HS-5 (cell line): ENCODE measurements at places on chromosomes 13 and 19.
A peak's percentile ranks its signal among the peaks of the same experiment; 100 is the strongest.

GRCh38 chr13:79837741-79838450, 356.9 kb downstream of the NDFIP2 start:
- DNase-seq, result peak; percentile 16

- DNase-seq, result no peak
These were observed 2494.9 kb upstream of the PCDH20 start for GRCh38 chr13:63910511-63910910.

DNA sequence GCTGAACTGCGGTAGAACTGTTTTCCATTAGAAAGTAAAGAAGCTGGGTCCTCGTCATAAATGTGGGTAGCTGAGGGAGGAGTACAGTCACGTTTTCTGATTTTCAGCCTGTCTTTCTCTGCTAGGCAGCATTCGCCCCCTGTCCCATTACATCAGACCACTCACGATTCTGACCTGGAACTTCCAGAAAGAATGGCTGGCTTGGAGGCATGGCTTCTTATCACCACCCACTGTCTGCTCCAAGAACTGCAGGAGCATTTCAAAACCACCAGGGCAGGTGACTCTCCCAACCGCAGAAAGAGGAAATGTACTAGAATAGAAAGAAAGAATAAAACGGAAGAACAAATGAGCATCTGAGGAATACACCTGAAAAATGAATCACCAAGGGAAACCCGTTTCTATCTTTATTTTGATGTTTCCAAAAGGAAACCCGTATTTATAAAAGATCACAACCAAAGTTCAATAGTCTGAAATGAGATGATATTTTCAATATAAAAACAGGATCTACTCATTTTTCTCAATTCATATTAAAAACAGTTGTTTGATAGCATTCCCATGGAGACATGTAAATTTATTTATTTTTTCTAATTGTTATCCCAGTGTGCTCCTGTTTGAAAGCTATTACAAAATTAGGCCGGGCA, 22.1 kb upstream of the POMP start:
- DNase-seq, result no peak

GRCh38 chr19:16296713-16297112, 27.9 kb upstream of the KLF2 start:
- DNase-seq, result no peak

GRCh38 chr13:42807241-42807640, 25.9 kb downstream of the FAM216B start:
- no peak for DNase-seq

DNA sequence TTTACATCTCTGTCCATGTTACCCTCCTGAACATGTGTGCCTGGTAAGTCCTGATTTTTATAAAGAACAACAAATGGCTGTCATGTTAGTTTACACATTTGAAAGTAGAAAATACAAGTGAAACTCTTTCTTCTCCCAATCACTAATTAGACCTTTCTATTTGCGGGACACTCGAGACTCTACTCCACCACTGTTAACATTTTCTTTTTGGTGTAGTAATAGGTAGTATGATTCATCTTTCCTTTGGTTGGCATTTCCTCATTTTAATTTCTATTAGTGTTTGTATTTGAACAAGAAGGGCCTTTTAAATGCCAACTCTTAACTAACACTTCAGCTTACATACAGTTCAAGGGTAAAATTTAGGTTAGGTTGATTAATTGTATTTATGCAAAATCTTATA, 371.1 kb downstream of the PCDH9 start:
- DNase-seq, result no peak
